ENCODE measurements at places on chromosomes 7 and 10.

DNA sequence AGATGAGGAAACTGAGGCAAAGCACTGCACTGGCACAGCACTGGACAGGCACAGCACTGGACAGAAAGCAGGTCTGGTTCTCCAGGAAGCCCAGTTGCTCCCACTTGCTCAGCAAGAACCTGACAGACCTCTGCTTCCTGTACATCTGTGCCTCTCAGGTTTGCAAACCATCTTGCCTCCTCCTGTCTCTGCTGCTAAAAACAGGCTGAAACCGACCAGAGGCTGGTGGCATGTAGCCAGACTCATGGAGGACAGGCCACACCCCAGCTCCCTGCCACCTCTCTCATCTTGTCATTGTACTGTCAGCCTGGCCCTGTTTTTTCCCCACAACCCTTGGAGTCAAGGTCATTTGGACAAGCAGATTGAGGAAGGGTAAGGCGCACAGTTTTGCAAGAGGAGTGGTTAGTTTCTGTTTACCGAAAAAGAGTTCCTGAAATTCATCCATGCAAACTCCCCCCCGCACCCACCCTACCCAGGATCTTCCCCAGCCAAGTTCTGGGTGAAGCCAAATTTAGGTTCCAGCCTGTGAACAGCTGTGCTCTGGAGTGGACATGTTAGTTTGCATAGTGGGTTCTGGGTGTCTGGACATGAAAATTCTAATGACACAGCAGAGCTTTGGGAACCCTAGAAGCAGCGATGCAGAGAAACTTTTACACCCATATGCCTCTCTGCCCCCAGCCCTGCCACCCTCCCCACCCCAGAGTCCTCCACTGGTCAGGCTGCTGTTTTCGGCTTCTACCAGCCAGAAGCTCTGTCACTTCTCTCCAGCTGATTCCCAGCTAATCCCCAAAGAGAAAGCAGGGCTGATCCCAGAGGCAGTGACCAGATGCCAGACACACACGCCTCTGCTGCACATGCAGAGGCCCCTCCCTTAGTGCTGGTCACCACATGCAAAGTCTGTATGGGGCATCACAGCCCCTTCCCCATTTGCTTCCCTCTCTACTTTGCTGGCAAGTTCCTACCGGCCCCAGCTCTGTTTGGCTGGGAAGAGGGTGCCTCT lies 8.5 kb upstream of the C10orf105 start:
- DNase-seq = no peak

- no peak for DNase-seq
Observed at GRCh38 chr10:131822013-131822691, 78.7 kb upstream of the PPP2R2D start.

DNA sequence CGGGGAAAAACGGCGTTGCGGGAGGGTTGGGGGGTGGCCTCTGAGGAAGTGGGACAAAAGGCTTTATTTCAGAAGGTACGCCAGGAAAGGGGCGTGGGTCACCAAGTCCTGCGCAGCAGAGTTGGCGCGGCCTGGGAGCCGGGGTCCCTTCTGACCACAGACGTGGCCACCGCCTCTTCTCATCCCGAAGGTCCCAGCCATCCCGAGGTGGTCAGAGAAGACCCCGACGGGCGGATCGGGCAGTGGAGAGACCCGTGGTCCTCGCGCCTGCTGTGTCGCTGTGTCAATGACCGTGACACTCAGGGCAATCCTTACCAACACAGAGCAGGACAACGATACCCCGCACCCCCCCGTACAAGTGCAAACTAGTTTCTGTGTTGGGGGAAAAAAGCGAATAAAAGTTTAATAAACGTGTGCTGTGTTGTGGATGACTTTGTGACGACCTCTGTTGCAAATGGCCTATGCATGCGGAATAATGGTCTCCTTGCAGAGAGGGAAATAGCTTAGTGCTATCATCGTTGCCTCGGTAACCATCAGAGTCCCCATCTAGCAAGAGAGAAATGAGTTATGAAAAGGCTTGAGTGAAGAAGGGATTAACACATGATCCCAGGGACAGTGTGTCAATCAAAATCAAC lies 19.4 kb upstream of the GATA3 start:
- no peak for DNase-seq

- no peak for DNase-seq
Observed at GRCh38 chr7:148687555-148687954, 11.1 kb upstream of the CUL1 start.

GRCh38 chr7:110600956-110601355 lies 490.0 kb upstream of the LRRN3 start:
- DNase-seq = no peak

- DNase-seq = no peak
Observed at GRCh38 chr7:144776447-144776846, 59.4 kb downstream of the TPK1 start.

GRCh38 chr10:69703766-69704630 lies 74.0 kb downstream of the FAM241B start:
- peak; percentile 58 for DNase-seq

GRCh38 chr7:51577390-51577789 lies 260.8 kb upstream of the COBL start:
- no peak for DNase-seq

- no peak for DNase-seq
Observed at GRCh38 chr10:84075226-84076046, 63.9 kb upstream of the GHITM start.

DNA sequence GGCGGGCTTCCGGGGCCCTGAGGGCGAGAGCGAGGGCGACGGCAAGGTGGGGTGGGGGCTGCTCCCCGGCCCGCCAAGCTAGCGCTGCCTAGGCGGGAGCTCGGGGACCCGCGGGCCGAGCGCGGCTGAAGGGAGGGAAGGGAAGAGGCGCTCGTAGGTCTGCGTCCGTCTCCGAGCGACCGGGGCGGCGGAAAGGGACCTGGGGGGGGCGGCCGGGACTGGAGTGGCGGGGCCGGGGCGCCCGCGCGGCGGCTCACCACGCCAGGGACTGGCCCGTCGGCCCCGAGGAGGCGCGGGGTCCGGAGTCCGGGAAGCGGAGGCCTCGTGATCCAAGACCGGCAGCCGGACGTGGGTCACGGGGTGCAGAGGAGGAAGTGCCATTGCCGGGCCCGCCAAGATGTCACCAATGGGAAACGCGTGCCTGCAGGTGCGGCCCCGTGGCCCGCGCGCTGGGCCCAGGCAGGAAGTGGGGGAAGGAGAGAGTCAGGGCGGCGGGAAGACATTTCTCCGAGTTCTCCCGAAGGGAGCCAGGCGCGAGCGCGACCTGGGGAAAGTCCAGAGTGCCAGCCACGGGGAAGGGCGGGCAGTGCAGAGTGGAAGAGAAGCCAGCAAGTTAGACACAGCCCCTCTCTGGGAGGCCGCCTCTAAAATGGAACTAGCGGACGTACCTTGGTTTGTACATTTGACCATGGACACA lies 11.9 kb downstream of the HNRNPF start:
- no peak for DNase-seq

GRCh38 chr7:92446869-92447344 lies 375 bp upstream of the GATAD1 start:
- peak; percentile 79 for DNase-seq

All from fibroblast of skin of left quadriceps (primary cell).